ENCODE measurements at places on chromosomes 5 and 9.

GRCh38 chr5:93070938-93071337, 510.1 kb downstream of the NR2F1-AS1 start:
- no peaks in the 10 kb centered on the region for H3K36me3 ChIP-seq
- no peaks in the 10 kb centered on the region for H3K27me3 ChIP-seq
- H3K27ac ChIP-seq, result no peak overlapping the region
- H3K4me1 ChIP-seq, result no peaks in the 10 kb centered on the region
- DNase-seq, result no peak
- no peak overlapping the region for H3K4me3 ChIP-seq

- DNase-seq, result no peak
- H3K4me1 ChIP-seq, result peaks cover 54% of the 10 kb centered on the region
- no peaks in the 10 kb centered on the region for H3K36me3 ChIP-seq
These were observed 480 bp upstream of the CCDC69 start for GRCh38 chr5:151224372-151224771.

DNA sequence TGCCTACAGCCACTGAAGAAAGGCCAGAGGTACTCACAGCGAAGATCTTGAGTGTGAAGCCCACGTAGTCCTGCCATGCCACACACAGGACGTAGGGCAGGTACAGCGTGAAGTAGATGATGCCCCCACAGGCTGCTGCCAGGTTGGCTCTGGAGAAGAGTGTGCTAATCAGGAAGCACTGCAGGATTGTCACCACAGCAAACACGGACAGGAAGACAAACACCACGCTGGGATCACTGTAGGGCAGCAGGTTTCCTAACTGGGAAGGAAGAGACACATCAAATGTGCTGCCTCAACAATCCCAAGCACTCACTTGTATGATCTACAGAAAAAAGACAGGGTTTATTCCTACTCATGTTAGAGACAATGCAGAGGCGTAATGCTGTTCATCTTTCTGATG, 63.0 kb downstream of the NIPSNAP3B start:
- no peak overlapping the region for H3K4me3 ChIP-seq
- H3K27ac ChIP-seq, result no peak overlapping the region
- no peaks in the 10 kb centered on the region for H3K27me3 ChIP-seq
- no peak for DNase-seq
- peaks cover 4% of the 10 kb centered on the region for H3K4me1 ChIP-seq
- peaks cover 99% of the 10 kb centered on the region for H3K36me3 ChIP-seq

DNA sequence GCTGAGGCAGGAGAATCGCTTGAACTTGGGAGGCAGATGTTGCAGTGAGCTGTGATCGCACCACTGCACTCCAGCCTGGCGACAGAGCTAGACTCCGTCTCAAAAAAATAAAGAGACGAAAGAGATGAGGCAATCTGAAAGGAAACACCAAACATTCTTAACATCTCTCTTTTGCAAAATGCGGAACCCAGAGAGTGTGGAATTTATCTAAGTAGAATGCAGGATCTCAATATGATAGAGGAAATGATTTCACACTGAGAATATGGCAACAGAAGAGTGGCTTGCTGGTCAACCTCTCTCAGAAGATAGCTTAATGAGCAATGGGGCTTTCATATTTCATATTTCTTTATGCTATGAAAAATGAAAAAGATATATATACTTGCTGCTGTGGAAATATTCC, 33.4 kb upstream of the PCA3 start:
- no peaks in the 10 kb centered on the region for H3K4me1 ChIP-seq
- no peaks in the 10 kb centered on the region for H3K27me3 ChIP-seq
- no peak overlapping the region for H3K27ac ChIP-seq

DNA sequence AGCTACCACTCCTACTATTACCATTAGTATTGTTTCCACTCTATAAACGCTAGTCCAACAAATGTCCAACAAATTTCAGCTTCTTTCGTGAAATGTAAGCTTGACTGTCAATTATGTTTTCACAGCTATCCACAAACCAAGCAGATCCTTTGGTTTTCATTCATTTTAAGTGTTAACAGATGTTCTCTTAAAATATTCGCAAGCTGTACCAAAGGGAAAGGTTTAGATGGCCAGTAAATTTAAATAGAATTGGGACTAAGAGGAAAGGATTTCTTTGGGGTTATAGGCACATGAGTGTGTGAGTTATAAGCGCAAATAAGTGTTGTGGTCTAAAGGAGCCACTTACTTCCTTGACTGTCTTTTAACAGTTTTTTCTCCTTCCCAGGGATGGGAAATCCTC, 136.8 kb upstream of the ADRA1B start:
- no peaks in the 10 kb centered on the region for H3K4me1 ChIP-seq
- H3K27ac ChIP-seq, result no peak overlapping the region
- no peaks in the 10 kb centered on the region for H3K27me3 ChIP-seq

GRCh38 chr5:153907170-153907775, 131.4 kb downstream of the FAM114A2 start:
- DNase-seq, result no peak
- no peak overlapping the region for H3K4me3 ChIP-seq
- no peaks in the 10 kb centered on the region for H3K4me1 ChIP-seq
- no peaks in the 10 kb centered on the region for H3K27me3 ChIP-seq
- no peaks in the 10 kb centered on the region for H3K36me3 ChIP-seq

GRCh38 chr5:179288101-179288808, 57.0 kb downstream of the ADAMTS2 start:
- H3K27ac ChIP-seq, result no peak overlapping the region
- peak; percentile 32 for DNase-seq
- H3K4me1 ChIP-seq, result no peaks in the 10 kb centered on the region
- no peak overlapping the region for H3K4me3 ChIP-seq
- H3K27me3 ChIP-seq, result no peaks in the 10 kb centered on the region
- no peaks in the 10 kb centered on the region for H3K36me3 ChIP-seq

DNA sequence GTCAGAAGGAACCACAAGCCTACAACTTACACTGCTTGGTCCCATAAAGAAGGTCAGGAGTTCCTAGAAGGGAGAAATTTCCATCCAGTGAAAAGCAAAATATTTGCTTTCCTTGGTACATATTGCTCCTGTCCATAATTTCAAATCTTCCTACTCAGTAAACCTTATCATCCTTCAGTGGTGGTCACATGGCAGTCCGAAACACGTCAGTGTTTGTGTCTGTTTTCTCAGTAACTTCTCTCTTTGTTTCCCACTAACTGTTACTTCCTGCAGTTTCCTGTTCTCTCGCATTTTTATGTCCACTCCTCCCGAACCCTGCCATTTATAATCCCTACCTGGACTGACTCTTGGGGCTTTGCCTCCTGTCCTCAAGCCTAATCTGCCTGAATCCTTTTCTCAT, 129.1 kb downstream of the FANCC start:
- DNase-seq, result no peak
- H3K36me3 ChIP-seq, result no peaks in the 10 kb centered on the region
- H3K27me3 ChIP-seq, result no peaks in the 10 kb centered on the region
- peaks cover 26% of the 10 kb centered on the region for H3K4me1 ChIP-seq

DNA sequence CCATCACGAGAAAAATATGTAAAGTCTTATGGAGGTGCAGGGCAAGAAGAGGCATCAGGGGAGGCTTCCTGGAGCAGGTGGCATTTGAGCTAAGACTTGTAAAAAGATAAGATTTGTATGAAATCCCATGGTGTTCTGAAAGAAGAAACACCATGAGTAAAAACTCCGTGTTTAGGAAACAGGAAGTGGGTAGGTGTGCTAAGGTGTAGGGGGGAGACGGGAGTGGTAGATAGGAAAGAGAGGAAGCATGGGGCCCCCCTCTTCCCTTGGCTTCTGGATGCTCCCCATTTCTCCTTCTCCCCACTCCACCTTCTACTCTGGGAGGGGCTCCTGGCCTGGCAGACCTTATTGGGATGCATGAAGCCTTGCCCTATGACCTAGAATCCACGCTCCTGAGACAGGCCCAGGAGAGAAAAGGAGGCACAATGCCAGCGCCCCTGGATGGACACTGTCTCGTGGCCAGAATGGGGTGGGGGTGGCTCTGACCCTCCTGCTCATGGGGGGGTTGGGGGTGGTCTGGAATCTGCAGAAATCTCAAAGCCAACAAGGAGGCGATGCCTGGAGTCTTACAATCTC, 103.6 kb downstream of the GTF3C4 start:
- H3K27ac ChIP-seq, result no peak overlapping the region
- DNase-seq, result no peak
- no peak overlapping the region for H3K4me3 ChIP-seq
- no peaks in the 10 kb centered on the region for H3K27me3 ChIP-seq
- peaks cover 6% of the 10 kb centered on the region for H3K4me1 ChIP-seq

GRCh38 chr5:156670615-156671014, 179.5 kb upstream of the PPP1R2B start:
- no peak for DNase-seq
- no peaks in the 10 kb centered on the region for H3K27me3 ChIP-seq
- no peaks in the 10 kb centered on the region for H3K36me3 ChIP-seq
- H3K27ac ChIP-seq, result no peak overlapping the region

DNA sequence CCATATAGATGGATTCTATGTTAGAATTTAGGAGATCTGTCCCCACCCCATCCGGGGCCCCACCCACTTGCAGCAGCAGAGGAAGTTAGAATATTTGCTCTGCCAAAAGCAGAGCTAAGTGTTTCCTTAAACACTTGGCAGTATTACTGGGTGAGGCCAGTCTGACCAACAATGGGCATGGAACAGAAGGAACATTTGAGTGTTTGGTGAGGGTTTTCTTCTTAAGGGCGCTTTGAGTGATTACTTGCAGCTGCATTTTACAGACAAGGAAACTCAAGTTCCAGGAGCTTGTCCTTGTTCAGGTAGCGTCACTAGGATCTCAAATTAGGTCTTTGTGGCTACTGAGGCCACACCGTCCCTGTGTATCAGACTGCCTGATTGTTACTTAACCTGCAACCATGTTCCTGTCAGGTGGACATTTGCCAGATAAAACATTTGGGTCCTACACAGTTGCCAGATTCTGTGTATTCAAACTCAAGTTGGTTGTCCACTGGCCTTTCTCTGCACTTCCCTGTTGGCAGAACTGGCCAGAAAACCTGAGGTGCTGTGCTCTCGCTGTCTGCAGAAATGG, 59.3 kb downstream of the SLC46A2 start:
- no peaks in the 10 kb centered on the region for H3K27me3 ChIP-seq
- H3K36me3 ChIP-seq, result peaks cover 6% of the 10 kb centered on the region
- peak; percentile 87 for DNase-seq

All from lower lobe of right lung (tissue), 2 donors.